A549 treated with Hydrocortisone at 1 μM for 4 hours (cell line): ENCODE measurements at places on chromosomes 7 and 10. TPM values are rescaled to one million over a fixed set of nuclear protein-coding genes. Genes with fewer than 3 reads are reported as not detected.

The TUBAL3 gene
- total RNA-seq = 0.17 to 0.23 TPM (median 0.22 TPM) in 5 replicates

The BRAT1 gene
- total RNA-seq = 25.6 to 34.5 TPM (median 33.5 TPM) in 5 replicates

The SPAG6 gene
- total RNA-seq = not detected in 5 replicates

The EVX1 gene
- 0.07 to 0.22 TPM (median 0.13 TPM) in 5 replicates for total RNA-seq

The CPVL gene
- 0.09 to 0.37 TPM (median 0.18 TPM) in 5 replicates for total RNA-seq

The SFTPD gene
- total RNA-seq = 0.23 to 0.33 TPM (median 0.24 TPM) in 5 replicates
